ENCODE measurements at places on chromosomes 6 and 20. TPM values are rescaled to one million over a fixed set of nuclear protein-coding genes. Genes with fewer than 3 reads are reported as not detected.

The NKAIN4 gene
- total RNA-seq, result not detected

The CTAGE9 gene
- total RNA-seq, result not detected

The SLC35D3 gene
- not detected for total RNA-seq

The HRH3 gene
- not detected for total RNA-seq

The PDE7B gene
- 36.8 TPM for total RNA-seq

The ATRN gene
- total RNA-seq, result 15.3 TPM

The SCRT2 gene
- total RNA-seq, result not detected

The CNBD2 gene
- 5.1 TPM for total RNA-seq

The TTLL9 gene
- not detected for total RNA-seq

The DAAM2 gene
- not detected for total RNA-seq

The PAK5 gene
- total RNA-seq, result not detected

The PRDM13 gene
- total RNA-seq, result not detected

The HLA-DMA gene
- total RNA-seq, result 4.9 TPM

The SLC17A5 gene
- total RNA-seq, result 19.3 TPM

The CGAS gene
- total RNA-seq, result 11.6 TPM

The DNAAF9 gene
- total RNA-seq, result 8.3 TPM

The TP53INP2 gene
- 9.3 TPM for total RNA-seq

The XKR7 gene
- total RNA-seq, result not detected

The CALHM5 gene
- total RNA-seq, result 4.4 TPM

The C20orf141 gene
- total RNA-seq, result not detected

The SLC26A8 gene
- not detected for total RNA-seq

The TMEM170B gene
- 1.1 TPM for total RNA-seq

The DTD1 gene
- total RNA-seq, result 84.0 TPM

The CRISP1 gene
- not detected for total RNA-seq

The RIMS1 gene
- total RNA-seq, result 0.13 TPM

The PARD6B gene
- under 0.01 TPM for total RNA-seq

The B3GAT2 gene
- total RNA-seq, result under 0.01 TPM

The C20orf204 gene
- total RNA-seq, result 0.44 TPM

The LTB gene
- 7.0 TPM for total RNA-seq

The GRM1 gene
- total RNA-seq, result not detected

The SAMD10 gene
- 0.94 TPM for total RNA-seq

The BMP6 gene
- total RNA-seq, result 85.9 TPM

The VSTM2L gene
- 1.8 TPM for total RNA-seq

The ULBP3 gene
- total RNA-seq, result 12.5 TPM
